ENCODE measurements at places on chromosomes 1 and 21. TPM values are rescaled to one million over a fixed set of nuclear protein-coding genes. Genes with fewer than 3 reads are reported as not detected.

GRCh38 chr1:216740331-216740730 is 17.1 kb upstream of the ESRRG start:
- H3K27me3 ChIP-seq: peaks cover 2% of the 10 kb centered on the region
- H3K27ac ChIP-seq: no peak overlapping the region
- no peaks in the 10 kb centered on the region for H3K36me3 ChIP-seq
- DNase-seq: no peak
- H3K4me1 ChIP-seq: no peaks in the 10 kb centered on the region

DNA sequence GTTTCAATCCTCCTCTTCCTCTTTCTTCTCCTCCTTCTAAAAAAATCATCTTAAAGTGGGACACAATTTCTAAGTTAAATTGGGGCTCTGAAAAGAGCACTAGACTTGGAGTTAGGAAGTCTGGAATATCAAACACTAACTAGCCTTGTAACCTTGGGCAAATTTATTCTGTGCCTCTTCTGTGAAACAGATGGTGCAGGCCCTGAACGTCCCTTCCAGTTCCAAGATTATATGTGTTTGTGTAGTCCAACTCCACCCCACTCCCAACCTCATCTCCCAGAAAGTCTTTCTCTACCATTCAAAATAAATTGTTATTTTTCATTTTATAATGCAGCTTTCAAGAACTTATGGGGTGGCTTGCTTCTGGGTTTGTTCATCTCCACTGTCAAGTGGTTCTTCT is 630.0 kb downstream of the LMO4 start:
- peaks cover 19% of the 10 kb centered on the region for H3K4me1 ChIP-seq
- H3K27ac ChIP-seq: no peak overlapping the region
- DNase-seq: no peak

- H3K4me1 ChIP-seq: no peaks in the 10 kb centered on the region
- H3K36me3 ChIP-seq: no peaks in the 10 kb centered on the region
- H3K27me3 ChIP-seq: no peaks in the 10 kb centered on the region
- DNase-seq: no peak
- no peak overlapping the region for H3K4me3 ChIP-seq
Observed at GRCh38 chr1:190864013-190864641, 386.5 kb upstream of the BRINP3 start.

DNA sequence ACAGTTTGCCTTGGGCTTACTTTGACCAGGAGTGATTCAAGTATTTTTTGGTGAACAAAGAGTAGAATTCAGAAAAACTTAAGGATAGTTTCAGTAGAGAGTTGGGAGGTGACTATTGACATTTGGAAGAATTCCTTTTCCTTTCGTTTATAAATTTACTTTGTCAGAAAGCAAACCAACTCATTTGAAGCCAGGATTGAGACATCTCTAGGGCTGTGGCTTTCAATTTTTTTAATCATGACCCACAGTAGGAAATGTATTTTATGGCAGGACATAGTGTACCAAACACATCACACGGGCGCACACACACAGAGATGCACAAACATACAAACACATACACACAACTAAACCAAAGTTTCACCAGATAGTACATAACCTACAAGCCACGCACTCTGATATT is 24.1 kb downstream of the NR5A2 start:
- H3K27ac ChIP-seq: no peak overlapping the region
- no peak for DNase-seq
- no peak overlapping the region for H3K4me3 ChIP-seq
- peaks cover 8% of the 10 kb centered on the region for H3K27me3 ChIP-seq
- peaks cover 4% of the 10 kb centered on the region for H3K4me1 ChIP-seq

The TIE1 gene
- 0.87 TPM for total RNA-seq

The OPRD1 gene
- total RNA-seq: 0.79 TPM
